ENCODE measurements at places on chromosomes 3 and 15.
A peak's percentile ranks its signal among the peaks of the same experiment; 100 is the strongest.

DNA sequence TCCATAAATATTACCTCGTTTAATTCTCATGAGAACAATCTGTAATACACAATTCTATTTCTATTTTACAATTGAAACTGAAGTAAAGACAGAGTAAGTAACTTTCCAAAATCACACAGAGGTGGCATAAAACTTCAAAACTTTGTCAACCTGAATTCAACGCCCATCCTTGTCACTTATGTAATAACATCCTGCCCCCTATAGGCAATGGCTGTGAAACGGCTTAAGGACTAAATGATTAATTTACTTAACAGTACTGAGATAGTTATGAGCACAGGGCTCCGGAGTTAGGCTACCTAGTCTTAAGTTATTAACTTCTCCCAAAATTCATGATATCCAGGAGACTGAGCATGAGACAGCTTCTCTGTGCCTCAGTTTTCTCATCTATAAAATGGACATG is 293.1 kb upstream of the CHRM5 start:
- no peak for DNase-seq

DNA sequence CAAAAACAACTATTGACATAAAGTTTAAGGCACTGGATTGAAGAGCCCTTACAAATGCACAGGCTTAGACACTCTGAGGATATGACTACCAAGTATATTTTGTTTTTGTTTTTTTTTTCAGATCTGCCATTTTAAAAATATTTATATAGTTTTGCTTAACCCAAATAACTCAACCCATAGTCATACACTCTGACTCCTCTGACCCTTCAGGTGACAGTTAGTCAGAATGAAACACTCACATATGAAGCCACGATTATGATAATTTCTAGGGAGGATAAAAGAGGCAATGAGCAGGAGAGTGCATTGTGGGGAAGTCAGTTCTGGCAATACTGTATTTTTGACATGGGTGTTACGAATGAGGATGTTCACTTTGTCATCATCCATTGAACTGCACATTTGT is 774.7 kb downstream of the MECOM start:
- no peak for DNase-seq

DNA sequence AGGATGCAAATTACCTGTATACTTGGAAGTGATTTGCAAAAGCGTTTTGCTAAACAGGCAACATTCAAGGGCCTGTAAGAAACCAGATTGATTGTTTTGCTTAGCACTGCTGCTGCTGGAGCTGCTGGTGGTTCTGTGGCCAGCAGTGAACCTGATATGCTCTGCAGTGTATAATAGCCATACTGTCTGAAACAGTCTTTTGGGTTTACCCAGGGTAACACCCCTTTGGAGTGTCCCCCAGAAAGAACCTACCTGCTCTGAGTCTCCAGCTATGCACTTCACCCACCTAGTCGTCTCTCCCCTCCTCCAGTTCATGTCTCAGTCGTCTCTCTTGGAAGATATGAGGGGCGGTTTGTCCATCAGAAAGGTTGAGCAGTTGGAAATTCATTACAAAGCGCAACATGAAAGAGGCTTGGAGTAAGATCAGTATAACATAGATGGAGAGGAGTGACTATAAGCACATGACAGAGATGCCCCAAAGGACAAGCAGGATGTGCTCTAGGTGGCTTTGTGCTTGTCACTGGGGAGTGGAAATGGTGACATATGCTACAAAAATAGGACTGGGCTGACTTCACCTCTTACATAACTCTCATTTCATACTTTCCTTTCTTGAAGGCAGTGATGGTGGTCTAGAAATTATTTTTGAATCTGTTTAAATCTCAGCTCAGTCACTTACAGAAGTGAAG is 3.8 kb downstream of the MKRN2 start:
- no peak for DNase-seq

GRCh38 chr3:151501923-151502632 is 41.2 kb upstream of the IGSF10 start:
- DNase-seq, result no peak

- DNase-seq, result no peak
These were observed 8.6 kb downstream of the KLHL25 start for GRCh38 chr15:85785887-85786780.

- DNase-seq, result peak; percentile 25
These were observed 1.2 kb upstream of the EIF3J start for GRCh38 chr15:44535523-44536301.

- no peak for DNase-seq
These were observed 1.4 kb upstream of the IGDCC4 start for GRCh38 chr15:65423976-65424679.

- DNase-seq, result no peak
These were observed 227.3 kb downstream of the FOXP1 start for GRCh38 chr3:71356265-71356664.

- no peak for DNase-seq
These were observed 742.2 kb upstream of the EPHA6 start for GRCh38 chr3:96072226-96072625.

DNA sequence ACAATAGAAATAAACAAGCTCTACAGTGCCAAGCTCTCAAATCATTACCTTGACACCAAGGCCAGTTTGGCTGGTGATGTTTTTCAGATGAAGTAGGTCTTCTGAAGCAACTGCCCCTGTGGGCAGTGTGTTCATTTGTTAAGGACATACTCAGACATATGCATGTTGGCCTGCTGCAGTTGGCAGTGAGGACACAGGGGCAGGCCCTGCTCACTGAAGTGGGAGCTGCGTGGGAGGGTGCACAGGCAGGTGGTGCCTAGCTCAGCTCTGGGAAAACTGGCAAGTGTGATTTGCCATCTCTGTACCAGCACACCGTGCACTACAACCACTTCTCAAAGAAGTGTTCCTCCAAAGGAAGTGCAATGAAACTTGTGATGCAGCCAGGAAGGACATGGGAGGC is 28.5 kb upstream of the SNRK start:
- no peak for DNase-seq

GRCh38 chr3:178084938-178085816 is 451.1 kb upstream of the KCNMB2 start:
- peak; percentile 23 for DNase-seq

DNA sequence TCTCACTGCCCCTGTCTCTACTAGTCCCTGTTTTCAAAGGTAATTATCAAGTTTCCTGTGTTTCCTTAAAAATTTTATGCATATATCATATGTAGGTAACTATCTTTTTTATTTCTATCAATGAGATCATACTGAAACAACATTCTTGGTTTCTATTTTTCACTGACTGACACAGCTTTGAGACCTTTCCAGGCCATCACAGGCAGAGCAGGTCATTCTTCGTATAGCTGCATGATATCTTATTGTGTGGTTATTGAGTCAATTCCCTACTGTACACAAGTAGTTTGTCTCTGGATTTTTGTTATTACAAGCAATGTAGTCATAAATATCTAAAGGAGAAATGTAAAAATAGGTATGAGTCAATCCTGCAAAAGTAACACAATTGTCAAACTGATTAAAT is 169.6 kb downstream of the CFAP20DC start:
- no peak for DNase-seq

GRCh38 chr3:126375835-126376331 is 18.7 kb upstream of the KLF15 start:
- no peak for DNase-seq

Measured in activated gamma-delta T cell treated with Interleukin-2 at 50 U/mL for 16 hours (primary cell).